HCEC 1CT (cell line): ENCODE measurements at places on chromosomes 4 and X.

DNA sequence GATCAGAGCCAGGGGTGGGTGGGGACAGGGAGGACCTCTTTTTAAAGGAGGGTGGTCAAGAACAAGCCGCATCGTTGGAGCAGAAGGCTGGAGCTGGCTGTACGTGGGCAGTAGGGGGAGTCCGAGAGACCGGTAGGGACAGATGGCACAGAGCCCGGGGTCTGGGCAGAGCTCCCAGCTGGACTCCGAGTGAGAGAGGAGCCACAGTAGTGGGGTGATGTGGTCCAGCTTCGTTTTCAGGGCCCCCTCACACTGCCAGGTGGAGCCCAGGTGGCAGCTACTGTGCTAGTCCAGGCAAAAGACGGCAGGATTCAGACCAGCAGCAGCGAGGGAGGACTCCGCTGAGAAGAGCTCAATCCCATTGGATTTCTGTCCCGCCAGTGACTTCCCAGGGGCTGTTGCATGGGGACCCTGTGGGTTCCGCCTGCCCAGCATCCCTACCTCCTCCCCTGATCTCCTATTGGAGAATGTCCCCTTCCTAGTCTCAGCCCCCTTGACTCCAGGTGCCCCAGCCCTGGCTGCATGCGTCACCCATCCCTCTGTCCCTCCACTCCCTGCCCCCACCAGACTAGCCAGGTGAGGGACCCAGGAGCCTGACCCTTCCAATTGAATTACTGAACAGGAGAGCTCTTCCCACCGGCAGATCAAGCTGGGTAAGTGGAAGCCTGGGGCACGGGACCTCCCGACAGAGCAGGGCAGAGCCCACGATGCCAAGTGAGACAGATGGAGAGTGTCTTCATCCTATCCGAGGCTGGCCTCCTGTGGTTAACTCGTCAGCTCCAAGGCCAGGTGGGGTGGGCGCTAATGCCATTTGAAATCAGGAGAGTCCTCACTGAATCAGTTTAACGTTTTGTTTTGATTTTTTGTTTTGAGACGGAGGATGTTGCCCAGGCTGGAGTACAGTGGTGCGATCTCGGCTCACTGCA is 2.9 kb downstream of the ARHGAP4 start:
- peak; percentile 45 for DNase-seq

GRCh38 chr4:45484740-45485139 is 639.1 kb downstream of the GABRG1 start:
- no peak for DNase-seq

GRCh38 chr4:100984901-100985300 is 362.4 kb downstream of the PPP3CA start:
- DNase-seq, result peak; percentile 53

DNA sequence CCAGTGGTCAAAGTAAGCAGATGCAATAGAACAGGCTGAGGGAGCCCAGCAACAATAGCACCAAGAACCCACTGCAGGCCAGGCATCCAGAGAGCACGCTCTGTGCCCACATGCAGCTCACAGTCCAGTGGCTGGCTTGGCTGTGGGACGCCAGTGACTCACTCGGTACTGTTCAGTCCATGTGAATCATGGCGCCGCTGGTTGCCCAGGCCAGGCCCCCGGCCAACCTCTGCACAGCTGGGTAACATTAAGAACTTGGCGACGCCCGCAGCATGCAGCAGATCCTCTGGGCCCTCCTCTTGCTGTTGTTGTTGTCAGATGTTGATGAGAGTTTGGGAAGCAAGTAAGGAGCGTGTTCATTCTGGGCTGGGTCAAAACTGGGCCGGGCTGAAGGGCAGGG is 60.5 kb downstream of the MSX1 start:
- no peak for DNase-seq

DNA sequence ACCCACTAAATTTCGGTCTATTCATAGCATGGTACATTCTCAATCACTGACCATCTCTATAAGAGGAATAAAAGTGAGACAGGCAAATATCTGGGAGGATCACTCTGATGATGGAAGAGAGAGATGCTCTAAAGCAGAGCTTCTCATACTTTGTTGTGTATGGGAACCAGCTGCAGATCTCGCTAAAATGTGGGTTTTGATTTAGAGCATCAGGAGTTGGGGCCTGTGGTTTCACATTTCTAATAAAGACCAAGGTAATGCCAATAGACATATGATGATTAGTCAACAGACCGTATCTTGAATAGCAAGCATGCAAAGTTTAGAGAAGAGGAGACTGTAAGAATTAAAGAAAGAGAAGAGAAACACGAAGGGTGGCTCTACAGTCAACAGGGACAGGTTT is 107.4 kb upstream of the FTHL17 start:
- no peak for DNase-seq

- DNase-seq, result peak; percentile 61
Observed at GRCh38 chr4:168723020-168723419, 226.2 kb downstream of the PALLD start.

DNA sequence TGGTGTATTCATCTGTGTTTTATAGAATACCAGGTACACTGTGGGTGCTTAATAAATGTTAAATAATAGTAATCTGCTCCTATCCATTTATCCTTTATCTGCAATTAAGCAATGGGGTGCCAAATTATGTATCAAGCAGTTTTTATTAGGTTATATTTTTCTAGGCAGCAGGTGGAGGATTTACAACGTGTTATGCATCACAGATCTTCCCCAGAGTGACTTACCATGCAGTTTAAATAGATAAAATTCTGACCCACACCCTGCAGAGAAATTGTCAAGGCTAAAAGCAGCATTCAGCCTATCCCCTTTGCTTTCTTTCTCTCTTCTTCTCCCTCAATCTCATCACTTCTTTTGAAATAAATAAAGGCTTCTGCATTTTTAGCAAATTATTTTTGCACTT is 306.4 kb downstream of the CXXC4 start:
- DNase-seq, result no peak
